ENCODE measurements at places on chromosomes 4 and X.

DNA sequence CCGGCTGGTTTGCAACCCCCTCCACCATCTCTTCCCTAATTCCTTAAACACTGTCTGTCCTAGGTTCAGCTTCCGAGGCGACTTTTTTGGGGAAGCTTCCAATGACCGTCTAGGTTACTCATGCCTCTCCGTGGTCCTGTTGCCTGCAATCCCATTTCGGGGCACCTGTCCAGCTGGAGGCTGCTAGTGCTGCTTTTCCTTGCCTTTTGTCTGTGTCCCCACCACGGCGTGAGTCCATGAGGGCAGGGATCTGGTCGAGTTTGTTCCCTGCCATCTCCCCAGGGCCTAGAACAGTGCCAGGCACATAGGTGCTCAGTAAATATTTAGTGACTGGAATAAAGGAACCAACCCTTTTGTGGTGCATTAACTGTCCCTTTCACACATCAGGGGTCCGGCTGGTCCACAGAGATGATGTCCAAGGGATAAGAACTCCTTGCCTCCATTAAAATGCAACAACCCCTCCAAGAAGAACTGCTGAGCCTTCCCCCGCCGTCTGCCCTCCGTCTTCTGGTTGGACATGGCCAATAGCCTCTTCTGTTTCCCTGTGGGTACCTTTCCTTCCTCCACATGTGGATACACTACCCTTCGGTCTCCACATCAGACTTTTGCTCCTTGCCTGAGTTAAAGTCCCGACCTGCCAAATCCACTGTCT is 5.7 kb upstream of the SORCS2 start:
- DNase-seq: peak; percentile 16

DNA sequence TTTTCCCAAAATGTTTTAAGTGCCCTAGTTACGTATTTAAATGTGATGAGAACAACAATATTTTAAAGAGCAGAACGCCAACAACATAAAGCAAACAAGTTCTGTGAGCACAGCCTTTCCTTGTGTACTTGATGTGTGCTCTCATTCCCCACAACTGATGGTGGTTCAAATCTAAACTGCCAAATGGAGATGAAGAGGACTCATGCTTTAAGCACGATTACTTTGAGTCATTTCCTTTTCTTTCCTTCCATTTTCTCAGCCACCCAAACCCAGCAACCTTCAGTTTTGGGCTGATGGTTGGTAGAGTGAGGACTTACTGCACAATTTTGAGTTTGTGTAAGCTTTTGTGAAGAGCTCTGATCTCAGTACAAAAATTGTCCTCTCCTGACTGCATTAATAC is 1.7 kb downstream of the NSD2 start:
- DNase-seq: no peak

- no peak for DNase-seq
Measured at GRCh38 chr4:188437535-188437934, 298.3 kb downstream of the TRIML1 start.

DNA sequence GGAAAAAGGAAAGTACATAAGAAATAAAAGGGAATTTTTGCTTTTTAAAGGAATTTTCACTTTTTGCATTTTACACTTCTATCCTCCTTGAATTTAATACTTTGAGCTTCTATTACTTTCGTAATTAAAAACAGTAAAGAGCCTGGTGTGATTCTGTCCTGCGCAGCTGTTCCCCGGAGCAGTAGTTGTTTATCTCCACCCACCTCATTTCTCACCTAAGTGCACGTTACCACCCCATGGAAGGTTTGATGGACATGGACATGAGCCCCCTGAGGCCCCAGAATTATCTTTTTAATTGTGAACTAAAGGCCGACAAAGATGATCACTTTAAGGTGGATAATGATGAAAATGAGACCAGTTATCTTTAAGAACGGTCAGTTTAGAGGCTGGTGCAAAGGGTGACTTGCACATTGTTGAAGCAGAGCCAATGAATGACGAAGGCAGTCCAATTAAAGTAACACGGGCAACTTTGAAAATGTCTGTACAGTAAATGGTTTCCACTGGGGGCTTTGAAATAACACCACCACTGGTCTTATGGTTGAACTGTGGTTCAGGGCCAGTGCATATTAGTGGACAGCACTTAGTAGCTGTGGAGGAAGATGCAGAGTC is 52.1 kb upstream of the TEX13D start:
- DNase-seq: no peak

- no peak for DNase-seq
Measured at GRCh38 chrX:11678158-11678557, 12.4 kb upstream of the ARHGAP6 start.

GRCh38 chr4:108512615-108513505 is 107.5 kb upstream of the RPL34 start:
- DNase-seq: peak; percentile 73

DNA sequence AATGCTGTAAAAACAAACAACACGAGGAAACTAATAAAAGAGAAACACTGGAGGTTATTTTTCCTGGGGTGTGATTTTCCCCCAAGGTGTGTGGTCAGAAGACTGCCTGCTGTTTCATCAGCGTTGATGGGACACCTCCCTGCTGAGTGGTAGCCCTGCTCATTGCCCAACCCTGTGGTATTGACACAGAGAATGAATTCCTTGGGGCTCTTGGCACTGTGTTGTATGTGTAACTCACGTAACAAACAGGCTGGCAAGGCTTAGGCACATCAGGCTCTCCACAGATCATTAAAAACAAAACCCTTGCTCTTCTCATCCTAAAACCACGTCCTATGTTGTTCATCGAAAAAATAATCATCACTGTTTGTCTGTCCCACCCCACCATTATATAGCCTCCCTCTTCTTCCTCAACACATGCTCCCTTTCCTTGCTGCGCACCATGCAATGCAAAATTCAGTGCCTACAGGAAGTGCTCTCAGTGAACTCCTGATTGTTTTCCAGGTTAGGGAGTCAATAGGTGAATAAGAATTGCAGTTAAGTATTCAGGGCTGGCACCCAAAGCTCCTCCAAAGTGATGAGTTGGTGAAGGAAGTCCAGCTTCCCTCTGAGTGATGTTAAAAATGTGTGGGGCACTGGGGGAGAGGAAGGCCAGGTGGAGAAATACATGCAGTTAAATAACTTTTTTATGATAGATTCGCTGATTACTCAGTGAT is 11.4 kb upstream of the PUDP start:
- DNase-seq: no peak

DNA sequence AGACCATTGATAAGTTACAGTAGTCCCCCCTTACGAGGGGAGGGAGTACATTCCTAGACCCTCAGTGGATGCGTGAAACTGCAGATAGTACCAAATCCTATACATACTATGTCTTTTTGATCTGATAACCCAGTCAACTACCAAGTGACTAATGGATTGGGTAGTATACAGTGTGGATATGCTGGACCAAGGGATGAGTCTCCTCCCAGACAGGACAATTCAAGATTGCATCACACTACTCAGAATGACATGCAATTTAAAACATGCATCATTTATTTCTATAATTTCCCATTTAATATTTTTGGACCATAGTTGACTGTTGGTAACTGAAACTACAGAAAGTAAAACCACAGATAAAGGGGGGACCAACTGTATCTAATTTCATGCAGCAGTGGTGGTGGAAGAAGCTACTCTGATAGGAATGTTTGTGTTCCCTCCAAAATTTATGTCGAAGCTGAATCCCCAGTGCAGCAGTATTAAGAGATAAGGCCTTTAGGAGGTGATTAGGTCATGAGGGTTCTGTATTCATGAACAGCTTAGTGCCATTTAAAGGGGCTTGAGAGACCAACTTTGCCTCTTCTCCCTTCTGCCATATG is 11.9 kb downstream of the HADH start:
- DNase-seq: no peak

DNA sequence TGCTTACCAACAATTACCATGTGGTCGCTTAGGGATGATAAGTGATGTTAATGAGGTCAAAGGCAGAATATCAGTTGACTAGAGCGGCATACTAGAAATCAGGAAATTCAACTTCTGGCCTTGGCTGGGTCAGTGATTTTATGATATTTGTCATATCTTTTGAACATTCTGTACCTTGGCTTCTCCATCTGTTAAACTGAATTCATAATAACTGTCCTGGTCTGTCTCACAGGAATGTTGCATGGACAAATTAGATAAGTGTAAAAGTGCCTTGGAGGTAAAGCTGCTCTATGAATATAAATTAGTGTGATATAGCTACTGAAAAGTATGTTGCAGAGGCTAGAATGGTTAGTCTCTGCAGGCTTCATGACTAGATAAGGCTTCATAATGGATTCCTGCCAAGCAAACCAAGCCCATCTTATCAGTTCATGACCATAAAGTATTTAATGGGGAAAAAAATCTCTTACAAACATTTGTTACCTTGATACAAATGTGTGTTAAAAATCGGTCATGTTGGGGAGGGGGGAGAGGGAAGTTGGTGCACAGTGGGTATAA is 104.6 kb upstream of the BMPR1B start:
- DNase-seq: no peak

- no peak for DNase-seq
Measured at GRCh38 chrX:16076834-16077233, 46.5 kb upstream of the GRPR start.

DNA sequence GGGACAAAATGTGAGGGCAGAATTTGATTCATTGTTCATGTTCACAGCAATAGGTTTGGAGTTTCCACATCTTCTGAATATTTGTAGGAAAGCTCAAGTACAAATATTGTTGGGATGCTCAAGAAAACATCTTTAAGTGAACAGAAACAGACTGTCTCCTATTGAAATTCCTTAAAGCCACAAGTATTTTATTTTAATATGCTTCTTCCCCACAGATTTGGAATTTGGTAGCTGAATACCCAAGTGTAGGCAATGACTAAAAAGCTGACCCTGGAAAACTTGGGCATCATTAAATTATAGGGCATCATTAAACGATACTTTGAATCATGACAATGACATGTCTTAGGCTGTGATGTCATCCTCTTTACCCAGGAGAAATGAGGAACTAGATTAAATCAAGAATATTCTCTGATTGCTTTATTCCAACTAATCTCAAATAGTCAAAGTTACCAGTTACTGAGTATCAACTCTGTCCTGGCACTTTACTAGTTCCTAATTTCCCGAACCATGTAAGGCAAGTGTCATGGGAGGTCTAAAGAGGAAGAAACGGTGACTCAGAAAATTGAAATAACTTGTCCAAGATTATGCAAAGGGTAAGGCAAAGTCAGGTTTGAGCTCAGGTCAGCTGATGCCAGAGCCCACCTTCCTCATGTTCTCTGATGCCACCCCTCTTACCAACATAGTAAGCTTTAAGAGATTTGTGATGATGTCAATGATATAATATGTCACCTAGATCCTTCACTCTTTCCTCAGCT is 223.1 kb upstream of the LEF1 start:
- no peak for DNase-seq

- DNase-seq: no peak
Measured at GRCh38 chr4:48360285-48361011, 19.1 kb downstream of the SLAIN2 start.

GRCh38 chr4:94974773-94975172 is 217.0 kb downstream of the BMPR1B start:
- DNase-seq: no peak

- peak; percentile 30 for DNase-seq
Measured at GRCh38 chrX:16671005-16671404, 21.0 kb downstream of the S100G start.

DNA sequence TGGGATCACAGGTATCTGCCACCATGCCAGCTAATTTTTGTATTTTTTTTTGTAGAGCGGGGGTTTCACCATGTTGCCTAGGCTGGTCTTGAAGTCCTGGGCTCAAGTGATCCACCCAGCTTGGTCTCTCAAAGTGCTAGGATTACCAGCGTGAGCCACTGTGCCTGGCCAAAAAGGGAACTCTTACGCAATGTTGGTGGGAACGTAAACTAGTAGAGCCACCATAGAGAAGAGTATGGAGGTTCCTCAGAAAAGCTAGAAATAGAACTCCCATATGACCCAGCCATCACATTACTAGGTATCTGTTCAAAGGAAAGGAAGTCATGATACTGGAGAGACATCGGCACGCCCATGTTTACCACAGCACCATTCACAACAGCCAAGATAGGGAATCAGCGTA is 85.9 kb downstream of the PRKX start:
- no peak for DNase-seq

DNA sequence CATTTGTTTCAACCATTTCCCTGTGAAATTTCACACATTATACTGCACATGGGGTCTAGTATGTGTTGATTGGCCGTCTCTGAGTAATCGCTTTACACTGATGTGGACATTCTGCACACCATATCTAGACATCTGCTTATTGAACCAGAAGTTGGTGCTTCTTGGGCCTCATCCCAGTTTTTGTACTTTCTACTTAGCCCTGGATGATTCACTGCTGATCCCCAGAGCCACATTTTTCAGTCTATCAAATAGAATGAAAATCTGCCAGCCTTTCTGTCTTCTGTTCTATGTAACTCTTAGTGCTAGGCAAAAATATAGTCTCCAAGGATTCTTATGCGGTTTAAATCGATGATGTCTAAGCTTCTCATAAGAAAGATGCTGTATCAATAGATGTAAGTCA is 40.5 kb upstream of the RELL1 start:
- no peak for DNase-seq

GRCh38 chr4:85147481-85148076 is 181.1 kb upstream of the WDFY3 start:
- DNase-seq: peak; percentile 48

- DNase-seq: no peak
Measured at GRCh38 chr4:36509845-36510244, 228.4 kb downstream of the DTHD1 start.

- DNase-seq: no peak
Measured at GRCh38 chr4:183326853-183327252, 4.6 kb upstream of the CLDN24 start.

- DNase-seq: no peak
Measured at GRCh38 chr4:54085284-54085683, 14.7 kb upstream of the GSX2 start.

GRCh38 chr4:107743532-107743931 is 23.5 kb upstream of the PAPSS1 start:
- no peak for DNase-seq

DNA sequence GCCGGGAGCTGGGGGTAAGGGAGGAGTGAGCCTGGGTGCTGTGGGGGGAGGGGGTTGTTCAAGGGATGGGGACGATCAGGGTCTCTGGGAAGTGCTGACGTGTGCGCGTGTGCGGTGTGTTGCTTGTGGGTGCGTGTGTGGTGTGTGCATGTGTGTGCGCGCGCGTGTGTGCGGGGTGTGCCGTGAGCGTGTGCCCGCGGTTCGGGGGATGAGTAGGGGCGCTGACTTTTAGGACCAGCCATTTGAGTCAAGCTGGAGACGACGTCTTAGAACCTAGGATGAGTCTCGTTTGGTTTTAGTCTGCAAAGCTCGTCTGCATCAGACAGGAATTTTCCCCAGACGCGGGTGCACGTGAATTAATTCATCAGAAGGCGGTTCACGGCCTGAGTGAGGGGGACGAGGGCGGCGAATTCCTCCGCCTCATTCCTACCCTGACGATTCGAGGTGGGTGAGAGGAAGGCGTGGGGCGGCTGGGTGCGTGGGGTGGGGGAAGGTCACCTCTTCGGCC is 950 bp upstream of the TMEM271 start:
- no peak for DNase-seq

GRCh38 chr4:60857130-60857753 is 342.9 kb upstream of the ADGRL3 start:
- DNase-seq: no peak

- DNase-seq: no peak
Measured at GRCh38 chr4:119048446-119048845, 87.2 kb upstream of the MYOZ2 start.

Data from left hindlimb (tissue), 1 donor.